ENCODE measurements at places on chromosomes 7 and 10. TPM values are rescaled to one million over a fixed set of nuclear protein-coding genes. Genes with fewer than 3 reads are reported as not detected.

The LLCFC1 gene
- 0.18 TPM for polyA plus RNA-seq

- DNase-seq = no peak
- no peaks in the 10 kb centered on the region for H3K27me3 ChIP-seq
- H3K36me3 ChIP-seq = no peaks in the 10 kb centered on the region
- H3K4me3 ChIP-seq = no peak overlapping the region
- no peaks in the 10 kb centered on the region for H3K4me1 ChIP-seq
Measured at GRCh38 chr7:42348631-42349030, 111.6 kb upstream of the GLI3 start.

The OR2A12 gene
- not detected for polyA plus RNA-seq

DNA sequence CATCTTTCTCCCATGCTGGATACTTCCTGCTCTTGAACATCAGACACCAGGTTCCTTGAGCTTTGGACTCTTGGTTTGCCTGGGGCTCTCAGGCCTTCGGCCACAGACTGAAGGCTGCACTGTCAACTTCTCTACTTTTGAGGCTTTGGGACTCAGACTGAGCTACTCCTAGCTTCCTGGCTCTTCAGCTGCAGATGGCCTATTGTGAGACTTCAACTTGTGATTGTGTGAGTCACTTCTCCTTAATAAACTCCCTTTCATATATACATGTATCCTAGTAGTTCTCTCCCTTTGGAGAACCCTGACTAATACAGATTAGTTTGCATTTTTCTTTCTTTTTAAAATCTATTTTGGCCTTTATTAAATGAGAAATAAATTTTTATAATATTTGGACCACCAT is 276.2 kb upstream of the SEMA3C start:
- no peaks in the 10 kb centered on the region for H3K4me1 ChIP-seq
- DNase-seq = no peak
- H3K4me3 ChIP-seq = no peak overlapping the region
- no peaks in the 10 kb centered on the region for H3K27me3 ChIP-seq
- H3K27ac ChIP-seq = no peak overlapping the region
- no peaks in the 10 kb centered on the region for H3K36me3 ChIP-seq

- no peak for DNase-seq
- no peak overlapping the region for H3K27ac ChIP-seq
- no peaks in the 10 kb centered on the region for H3K4me1 ChIP-seq
- H3K27me3 ChIP-seq = no peaks in the 10 kb centered on the region
- H3K36me3 ChIP-seq = no peaks in the 10 kb centered on the region
- H3K4me3 ChIP-seq = no peak overlapping the region
Measured at GRCh38 chr10:20406281-20407104, 490.6 kb downstream of the NEBL start.

DNA sequence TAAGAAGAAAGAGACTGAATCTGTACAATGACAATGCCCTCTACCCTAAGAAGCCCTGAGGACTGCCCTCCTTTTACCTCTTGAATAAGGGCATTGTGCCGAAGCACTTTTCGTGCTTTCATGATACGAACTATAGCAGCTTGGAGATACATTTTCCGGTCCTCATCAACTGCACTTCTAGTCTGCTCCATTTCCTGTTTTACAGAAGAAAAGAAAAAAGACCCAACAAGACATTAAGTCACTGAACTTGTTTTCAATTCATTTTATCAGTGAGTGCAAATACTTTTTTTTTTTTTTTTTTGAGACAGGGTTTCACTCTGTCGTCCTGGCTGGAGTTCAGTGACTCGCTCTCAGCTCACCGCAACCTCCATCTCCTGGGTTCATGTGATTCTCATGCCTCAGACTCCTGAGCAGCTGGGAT is 78.4 kb downstream of the CUL2 start:
- no peak overlapping the region for H3K27ac ChIP-seq
- no peaks in the 10 kb centered on the region for H3K27me3 ChIP-seq
- peaks cover 82% of the 10 kb centered on the region for H3K36me3 ChIP-seq
- no peaks in the 10 kb centered on the region for H3K4me1 ChIP-seq
- no peak for DNase-seq

DNA sequence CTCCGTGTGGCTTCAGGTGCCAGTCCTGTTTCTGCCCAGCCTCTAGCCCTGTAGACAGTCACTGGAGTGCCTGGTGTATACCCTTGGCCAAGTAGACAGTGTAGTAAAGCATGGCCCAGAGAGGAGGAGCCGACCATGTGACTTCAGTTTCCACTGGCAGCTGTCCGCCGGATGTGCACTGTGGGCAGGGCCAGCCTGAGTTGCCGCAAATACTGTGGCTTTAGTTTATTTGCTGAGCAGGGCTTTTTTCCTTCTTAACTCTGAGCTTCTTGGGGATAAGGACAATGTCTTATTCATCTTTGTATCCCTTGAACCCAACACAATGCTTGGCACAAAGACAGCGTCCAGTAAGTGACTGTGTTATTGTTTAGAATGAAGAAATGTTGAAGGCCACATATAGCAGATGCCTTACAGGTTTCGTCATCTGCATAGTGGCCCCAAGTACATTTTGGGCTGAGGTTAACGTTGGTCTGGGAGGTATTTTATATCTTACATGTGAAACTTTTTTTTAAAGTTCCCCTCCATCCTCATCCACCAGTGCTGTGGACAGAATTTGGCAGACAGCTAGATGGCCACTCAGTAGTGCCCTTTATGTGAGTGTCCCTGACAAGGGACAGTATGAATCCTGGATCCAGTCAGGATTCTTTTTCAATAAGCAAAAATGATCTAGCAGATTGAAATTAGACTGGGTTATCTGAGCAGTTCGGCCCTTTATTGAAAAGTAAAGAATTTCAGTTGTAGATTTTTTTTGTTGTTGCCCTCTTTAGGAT is 40.6 kb downstream of the CYP17A1 start:
- peaks cover 3% of the 10 kb centered on the region for H3K36me3 ChIP-seq
- no peak overlapping the region for H3K4me3 ChIP-seq
- DNase-seq = peak; percentile 94

DNA sequence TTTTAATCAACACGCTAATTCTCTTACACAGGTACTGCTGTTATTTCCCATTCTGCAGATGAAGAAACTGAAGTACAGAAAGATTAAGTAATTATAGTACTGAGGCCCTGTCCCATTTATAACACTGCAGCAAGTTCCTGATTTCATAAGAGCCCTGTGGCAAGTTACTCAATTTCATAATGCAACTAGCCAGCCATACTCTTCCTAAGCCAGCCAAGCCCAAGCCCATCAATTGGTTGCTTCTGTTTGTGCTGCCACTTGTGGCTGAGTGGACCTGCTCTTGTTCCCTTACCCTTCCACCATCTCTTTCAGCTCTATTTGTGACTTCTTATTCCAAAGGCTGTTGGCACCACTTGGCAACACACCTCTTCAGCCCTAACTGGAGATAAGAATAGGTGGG is 19.7 kb upstream of the PRPF18 start:
- no peaks in the 10 kb centered on the region for H3K27me3 ChIP-seq
- H3K27ac ChIP-seq = peak overlapping the region; percentile 32
- no peak overlapping the region for H3K4me3 ChIP-seq

The CRHR2 gene
- polyA plus RNA-seq = not detected

The C10orf62 gene
- polyA plus RNA-seq = not detected

DNA sequence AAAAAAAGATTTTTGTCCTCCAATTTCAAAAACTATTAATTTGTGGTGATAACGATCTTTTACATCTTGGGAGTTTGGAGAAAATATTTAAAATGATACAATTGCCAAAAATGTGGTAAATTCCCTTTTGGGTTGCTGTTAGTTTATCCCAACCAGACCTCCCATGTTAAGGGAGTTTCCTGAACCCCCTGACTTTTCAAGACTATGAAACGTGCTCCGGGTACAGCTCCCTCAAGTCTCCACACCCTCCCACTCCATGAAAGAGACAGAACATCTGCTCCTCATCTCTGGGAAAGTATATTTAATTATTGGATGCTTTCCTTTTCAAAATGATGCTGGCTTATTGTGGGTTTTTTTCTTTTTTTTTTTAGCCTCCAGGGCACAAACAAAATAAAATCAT is 534.6 kb upstream of the NRP1 start:
- no peak overlapping the region for H3K4me3 ChIP-seq
- no peaks in the 10 kb centered on the region for H3K4me1 ChIP-seq
- H3K27me3 ChIP-seq = no peaks in the 10 kb centered on the region
- no peaks in the 10 kb centered on the region for H3K36me3 ChIP-seq

DNA sequence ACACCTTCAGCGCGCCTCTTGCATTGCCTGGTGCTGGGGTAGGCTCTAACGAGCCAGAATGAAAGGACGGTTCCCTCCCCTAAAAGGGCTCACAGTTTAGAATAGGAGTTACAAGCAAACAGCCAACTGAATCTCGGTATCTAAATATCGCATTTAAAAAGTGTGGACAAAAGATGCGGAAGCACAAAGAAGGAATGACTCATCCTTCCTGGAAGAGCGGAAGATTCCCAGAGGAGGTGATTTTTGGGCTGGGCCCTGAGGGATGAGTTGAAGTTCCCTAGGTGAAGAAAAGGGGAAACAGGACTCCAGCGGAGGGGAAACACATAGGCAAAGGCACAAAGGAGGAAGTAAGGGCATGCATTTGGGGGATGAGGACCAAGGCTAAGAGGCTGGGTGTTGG is 29.9 kb downstream of the SRRM3 start:
- H3K4me3 ChIP-seq = no peak overlapping the region
- H3K4me1 ChIP-seq = peaks cover 10% of the 10 kb centered on the region
- H3K27me3 ChIP-seq = no peaks in the 10 kb centered on the region
- no peak for DNase-seq
- H3K36me3 ChIP-seq = no peaks in the 10 kb centered on the region

DNA sequence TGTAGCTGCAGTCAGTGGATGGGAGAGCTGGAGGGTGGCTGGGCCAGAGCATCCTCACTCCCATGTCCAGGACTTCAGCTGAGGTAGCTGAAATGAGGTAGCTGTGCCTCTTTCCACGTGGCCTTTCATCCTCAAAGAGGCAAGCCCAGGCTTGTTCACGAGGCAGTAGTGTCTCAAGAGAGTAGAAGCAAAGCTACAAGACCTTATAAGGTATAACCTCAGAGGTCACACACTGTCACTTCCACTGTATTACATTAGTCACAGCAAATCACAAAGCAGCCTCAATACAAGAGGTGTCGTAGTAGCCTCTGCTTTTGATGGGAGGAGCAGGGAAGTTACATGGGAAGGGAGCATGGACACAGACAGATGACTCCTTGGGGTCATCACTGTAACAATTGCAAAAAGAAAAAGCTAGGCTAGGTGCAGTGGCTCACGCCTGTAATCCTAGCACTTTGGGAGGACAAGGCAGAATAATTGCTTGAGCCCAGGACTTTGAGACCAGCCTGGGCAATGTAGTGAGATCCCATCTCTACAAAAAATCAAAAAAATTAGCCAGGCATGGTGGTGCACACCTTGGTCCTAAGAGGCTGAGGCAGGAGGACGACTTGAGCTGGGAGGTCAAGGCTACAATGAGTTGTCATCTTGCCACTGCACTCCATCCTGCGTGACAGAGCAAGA is 97.5 kb downstream of the SKIDA1 start:
- no peaks in the 10 kb centered on the region for H3K4me1 ChIP-seq
- H3K4me3 ChIP-seq = no peak overlapping the region
- H3K36me3 ChIP-seq = no peaks in the 10 kb centered on the region

The DOCK4 gene
- 1.5 TPM for polyA plus RNA-seq

The SSC4D gene
- polyA plus RNA-seq = 1.2 TPM

DNA sequence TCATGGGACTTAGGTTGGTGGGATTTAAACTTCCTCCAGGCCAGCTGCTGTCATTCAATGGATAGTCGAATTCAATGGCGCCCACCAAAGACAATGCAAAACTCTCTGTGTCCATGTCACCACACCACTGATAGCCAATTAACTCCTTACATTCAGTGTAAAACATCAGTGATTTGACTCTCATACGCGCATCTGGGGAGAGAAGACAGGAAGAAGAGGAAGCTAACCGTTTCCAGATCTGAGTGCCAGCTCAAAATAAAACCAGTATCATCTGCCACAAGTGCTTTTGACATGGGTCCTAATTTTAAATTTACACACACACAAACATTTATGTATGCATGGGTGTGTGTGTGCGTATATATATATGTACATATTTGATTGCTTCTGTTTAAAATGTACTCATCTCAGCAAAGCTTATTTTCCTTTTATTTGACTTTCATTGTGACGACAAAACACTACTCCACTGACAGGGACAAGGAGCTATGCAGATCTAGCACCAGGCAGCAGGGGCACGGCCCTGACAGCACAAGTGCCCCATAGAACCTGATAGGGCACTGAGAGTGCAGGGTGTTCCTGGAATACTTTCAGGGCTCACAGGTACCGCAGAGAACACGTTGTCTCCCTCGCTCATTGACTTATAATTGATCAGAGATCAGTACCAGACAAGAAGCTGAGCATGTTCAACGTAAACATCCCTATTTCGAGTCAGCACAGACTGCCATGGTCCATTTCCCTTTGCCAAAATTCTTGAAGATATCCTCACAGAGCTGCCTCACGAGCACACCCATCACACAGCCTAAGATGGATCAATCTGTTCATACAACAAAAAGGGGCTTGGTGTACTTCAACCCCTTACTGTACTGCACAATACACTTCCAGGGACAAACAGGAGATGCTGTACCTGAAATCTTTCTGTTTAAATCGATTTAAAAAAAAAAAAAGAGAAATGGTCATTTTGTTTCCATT is 176.1 kb downstream of the COBL start:
- no peaks in the 10 kb centered on the region for H3K27me3 ChIP-seq
- no peak overlapping the region for H3K4me3 ChIP-seq
- no peaks in the 10 kb centered on the region for H3K4me1 ChIP-seq
- no peak overlapping the region for H3K27ac ChIP-seq

The SNX10 gene
- 20.8 TPM for polyA plus RNA-seq

GRCh38 chr10:16756561-16757221 is 60.5 kb downstream of the RSU1 start:
- no peak overlapping the region for H3K27ac ChIP-seq
- no peak for DNase-seq
- H3K27me3 ChIP-seq = no peaks in the 10 kb centered on the region
- no peak overlapping the region for H3K4me3 ChIP-seq

DNA sequence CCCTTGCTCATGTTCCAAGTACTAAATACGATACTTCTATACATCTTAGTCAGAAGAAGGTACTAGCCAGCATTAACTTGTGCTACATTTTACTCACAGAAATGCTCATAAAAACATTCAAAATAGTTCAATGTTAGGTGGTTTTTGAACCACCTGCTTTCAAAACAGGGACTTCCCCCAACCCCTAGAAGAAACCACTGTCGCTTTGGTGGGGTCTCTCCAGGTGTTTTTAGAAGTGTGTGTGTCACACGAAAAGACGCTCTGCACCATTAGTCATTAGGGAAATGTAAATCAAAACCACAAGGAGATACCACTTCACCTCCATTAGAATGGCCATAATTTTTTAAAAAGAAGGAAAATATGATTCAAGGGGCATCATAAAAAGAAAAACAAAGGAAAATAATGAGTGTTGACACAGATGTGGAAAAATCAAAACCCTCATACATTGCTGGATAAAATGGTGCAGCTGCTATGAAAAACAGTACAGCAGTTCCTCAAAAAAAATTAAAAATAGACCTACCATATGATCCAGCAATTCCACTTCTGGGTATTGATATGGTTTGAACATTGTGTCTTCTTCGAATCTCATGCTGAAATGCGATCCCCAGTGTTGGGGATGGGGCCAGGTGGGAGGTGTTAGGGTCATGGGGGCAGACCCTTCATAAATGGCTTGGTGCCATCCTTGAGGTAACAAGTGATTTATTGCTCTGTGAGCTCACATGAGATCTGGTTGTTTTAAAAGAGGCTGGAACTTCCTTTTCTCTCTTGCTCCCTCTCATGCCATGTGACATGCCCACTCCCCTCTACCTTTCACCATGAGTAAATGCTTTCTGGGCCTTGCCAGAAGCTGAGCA is 74.2 kb downstream of the MALSU1 start:
- DNase-seq = no peak
- H3K4me3 ChIP-seq = no peak overlapping the region
- H3K27me3 ChIP-seq = no peaks in the 10 kb centered on the region
- no peak overlapping the region for H3K27ac ChIP-seq
- H3K36me3 ChIP-seq = no peaks in the 10 kb centered on the region

Measured in spleen (tissue), 13 donors.